HFFc6 (cell line): ENCODE measurements at places on chromosomes 5 and 9.
A peak's percentile ranks its signal among the peaks of the same experiment; 100 is the strongest.

GRCh38 chr9:18923671-18924430 is 109.2 kb downstream of the SAXO1 start:
- no peak for DNase-seq

- no peak for DNase-seq
Observed at GRCh38 chr9:130298662-130299279, 33.2 kb downstream of the HMCN2 start.

DNA sequence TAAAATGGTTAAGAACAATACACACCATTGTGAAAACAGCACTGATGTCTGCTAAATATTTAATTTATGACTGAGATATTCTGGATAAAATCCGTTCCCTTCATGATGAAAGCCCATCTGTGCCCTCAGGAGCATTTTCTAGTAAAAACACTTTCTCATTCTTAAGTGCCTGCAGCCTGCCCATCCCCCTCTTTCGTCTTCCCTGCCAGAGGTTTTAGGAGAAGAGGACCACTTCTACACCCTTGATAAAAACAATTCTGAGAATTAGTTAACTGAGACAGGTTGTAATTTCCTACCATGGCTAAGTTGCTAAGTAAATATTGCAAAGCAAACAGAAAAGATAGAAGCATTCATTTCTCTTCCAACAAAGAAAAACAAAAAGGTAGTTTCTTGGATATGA is 272.6 kb downstream of the ATPSCKMT start:
- DNase-seq: no peak

DNA sequence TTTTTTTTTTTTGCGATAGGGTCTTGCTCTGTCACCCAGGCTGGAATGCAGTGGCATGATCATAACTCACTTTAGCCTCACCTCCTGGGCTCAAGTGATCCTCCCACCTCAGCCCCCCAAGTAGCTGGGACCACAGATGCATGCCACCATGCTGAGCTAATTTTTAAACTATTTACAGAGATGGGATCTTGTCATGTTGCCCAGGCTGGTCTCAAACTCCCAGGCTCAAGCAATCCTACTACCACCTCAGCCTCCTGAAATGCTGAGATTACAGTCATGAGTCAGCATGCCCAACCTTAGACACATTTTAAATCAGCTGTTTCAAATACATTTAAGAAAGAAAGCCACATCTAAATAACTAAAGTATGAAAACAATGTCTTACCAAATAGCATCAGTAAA is 439.0 kb downstream of the EBF1 start:
- DNase-seq: no peak

DNA sequence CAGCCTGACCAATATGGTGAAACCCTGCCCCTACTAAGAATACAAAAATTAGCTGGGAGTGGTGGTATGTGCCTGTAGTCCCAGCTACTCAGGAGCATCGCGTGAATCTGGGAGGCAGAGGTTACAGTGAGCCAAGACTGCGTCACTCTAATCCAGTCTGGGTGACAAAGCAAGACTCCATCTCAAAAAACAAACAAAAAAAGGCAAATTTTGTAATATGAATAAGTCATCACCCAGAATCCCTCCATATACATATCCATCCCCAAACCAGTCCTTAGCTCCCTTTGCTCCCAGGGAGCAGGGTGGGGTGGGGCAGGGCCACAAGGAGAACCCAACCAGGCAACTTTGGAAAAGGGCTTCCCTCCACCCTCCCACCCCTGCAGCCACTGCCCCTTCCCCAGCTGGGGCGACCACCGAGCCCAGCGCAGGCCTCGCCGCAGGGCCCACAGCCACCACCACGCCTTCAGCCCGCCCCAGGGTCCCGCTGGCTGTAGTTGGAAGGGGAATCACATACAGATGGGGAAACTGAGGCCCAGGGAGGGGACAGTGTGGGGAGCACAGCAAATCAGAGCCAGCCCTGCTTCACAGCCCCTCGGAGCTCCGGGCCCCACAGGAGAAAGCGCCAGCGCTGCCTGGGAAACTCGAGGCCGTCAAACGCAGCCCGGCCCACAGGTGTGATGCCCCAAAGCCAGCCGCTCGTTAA is 7.8 kb downstream of the NOTCH1 start:
- DNase-seq: no peak

DNA sequence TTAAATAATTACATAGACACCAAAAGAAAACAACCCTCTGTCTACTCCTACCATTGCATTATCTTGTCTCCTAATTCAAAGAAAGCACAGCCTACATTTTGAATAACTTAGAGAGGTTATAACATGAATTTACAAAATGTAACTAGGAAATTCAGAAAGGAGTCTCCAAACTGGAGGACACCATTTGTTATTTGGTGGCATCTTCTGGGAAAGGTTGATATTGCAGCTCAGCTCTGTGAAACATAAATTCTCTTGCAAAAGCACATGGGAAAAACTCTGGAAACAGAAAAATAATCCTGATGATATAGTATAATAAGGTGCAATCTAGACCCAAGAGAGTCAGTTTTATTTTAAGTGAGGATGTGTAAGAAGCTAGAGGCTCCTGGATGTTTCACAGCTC is 215.3 kb downstream of the MLLT3 start:
- no peak for DNase-seq

DNA sequence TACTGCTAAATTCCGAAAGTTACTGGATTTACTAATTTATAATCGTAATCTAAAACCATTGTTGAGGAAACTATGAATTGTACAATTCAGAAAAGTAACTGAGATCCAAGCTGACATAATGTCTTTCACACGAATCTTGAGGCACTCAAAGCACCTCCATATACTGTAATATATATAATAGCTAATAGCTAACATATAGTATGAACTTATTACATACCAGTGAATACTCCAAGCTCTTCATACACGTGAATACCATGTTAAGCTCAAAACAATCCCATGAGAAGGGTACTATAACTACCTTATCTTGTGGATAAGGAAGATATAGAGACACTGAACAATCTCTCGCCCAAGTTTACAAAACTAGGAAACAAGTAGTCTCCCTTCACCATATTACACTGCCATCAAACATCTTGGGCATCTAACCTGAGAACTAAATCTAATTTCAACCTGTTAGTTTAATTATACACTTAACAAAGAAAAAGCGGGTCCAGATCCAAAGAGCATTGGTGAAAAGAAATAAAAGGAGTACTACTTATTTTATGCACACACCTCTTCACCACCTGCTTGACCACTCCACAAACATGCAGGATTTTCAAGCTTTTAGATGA is 1.0 kb downstream of the NUDCD2 start:
- DNase-seq: no peak

DNA sequence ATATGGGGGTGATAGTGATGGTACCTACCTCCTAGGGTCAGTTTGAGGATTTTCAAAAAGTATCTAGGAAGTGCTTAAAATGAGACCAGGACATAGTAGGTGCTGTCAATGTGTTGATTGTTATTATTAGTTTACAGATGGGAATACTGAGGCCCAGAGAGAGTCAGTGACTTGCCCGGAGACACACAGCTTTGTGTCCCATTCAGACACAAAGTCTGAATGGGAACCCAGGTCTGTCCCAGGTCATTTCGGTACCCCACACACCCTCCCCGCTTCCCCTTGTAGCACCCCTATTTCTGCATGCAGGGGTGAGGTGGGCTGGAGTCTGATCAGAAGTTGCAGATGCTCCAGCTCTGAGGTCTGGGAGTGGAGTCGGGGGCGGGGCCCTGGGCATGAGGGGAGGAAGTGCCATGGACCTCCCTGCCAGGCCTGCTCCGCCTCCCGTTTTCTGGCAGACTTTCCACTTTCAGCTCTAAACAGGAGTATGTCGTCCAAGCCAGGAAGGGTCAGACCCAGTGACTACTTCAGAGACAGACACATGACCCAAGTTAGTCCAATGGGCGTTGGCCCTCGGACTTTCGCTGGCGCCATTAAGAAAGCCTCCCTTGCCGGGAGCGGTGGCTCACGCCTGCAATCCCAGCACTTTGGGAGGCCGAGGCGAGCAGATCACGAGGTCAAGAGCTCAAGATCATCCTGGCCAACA is 3.2 kb upstream of the DBN1 start:
- peak; percentile 55 for DNase-seq

DNA sequence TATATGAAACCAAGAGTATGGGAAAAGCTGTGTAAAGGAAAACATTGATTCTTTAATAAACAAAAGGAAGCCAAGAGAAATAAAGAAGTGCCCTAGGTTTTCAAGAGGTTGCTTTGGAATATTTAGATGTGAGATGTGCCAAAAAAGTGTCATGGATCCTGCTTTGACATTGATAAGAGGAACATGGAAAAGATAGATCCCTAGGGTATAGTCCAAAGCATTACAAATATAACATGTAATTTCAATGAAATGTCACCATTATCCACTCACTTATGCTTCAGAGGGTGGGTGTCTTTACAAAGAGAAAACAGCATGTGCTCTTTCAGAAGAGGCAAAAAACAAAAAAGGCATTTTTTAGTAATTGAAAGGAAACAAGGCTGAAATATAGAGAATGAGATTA is 1196.7 kb downstream of the EFNA5 start:
- DNase-seq: no peak

DNA sequence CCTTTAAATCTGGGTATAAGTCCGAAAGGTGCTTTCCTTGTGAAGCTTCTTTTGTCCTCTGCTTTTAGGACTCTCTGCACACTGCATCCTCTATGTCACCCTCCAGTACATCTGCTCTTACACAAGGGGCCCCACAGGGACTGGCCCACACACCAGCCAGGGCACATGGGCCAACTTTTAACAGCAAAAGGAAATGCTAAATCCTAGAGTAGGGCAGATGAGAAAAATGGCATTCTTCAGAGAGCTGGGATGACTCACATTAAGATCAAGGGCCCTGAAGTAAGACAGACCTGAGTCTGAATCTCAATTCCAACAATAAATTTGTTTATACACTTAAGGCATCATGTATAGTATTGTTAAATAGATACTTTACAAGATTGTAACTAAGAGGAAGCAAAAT is 40.3 kb upstream of the CDKN2B start:
- no peak for DNase-seq

DNA sequence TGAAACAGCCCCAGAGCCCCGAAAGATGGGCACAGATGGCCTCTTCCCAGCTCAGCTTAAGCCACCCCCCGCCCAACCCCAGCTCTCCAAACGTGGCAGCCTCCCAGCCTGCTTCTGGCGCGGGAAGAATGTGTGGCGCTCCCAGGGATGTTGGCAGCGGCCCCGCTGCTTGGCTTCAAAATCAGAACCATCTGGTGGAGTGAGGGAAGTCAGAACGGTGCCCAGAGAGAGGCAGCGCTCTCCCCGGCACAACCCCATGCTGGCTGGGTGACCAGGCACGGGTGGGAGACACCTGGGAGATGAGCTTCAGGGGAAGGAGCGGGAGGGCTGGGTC is 72.7 kb upstream of the ORM1 start:
- DNase-seq: peak; percentile 81

- no peak for DNase-seq
Observed at GRCh38 chr5:99000876-99001275, 72.1 kb upstream of the CHD1 start.

DNA sequence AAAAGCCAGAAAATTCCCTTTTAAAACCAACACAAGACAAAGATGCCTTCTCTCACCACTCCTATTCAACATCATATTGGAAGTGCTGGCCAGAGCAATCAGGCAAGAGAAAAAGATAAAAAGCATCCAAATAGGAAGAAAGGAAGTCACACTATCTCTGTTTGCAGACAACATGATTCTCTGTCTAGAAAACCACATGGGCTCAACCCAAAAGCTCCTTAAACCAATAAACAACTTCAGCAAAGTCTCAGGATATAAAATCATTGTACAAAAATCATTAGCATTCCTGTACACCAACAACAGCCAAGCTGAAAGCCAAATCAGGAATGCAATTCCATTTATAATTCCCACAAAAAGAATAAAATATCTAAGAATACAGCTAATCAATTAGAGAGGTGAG is 112.0 kb downstream of the ADAMTSL1 start:
- DNase-seq: no peak

GRCh38 chr5:116787570-116787969 is 212.9 kb upstream of the SEMA6A start:
- DNase-seq: no peak

DNA sequence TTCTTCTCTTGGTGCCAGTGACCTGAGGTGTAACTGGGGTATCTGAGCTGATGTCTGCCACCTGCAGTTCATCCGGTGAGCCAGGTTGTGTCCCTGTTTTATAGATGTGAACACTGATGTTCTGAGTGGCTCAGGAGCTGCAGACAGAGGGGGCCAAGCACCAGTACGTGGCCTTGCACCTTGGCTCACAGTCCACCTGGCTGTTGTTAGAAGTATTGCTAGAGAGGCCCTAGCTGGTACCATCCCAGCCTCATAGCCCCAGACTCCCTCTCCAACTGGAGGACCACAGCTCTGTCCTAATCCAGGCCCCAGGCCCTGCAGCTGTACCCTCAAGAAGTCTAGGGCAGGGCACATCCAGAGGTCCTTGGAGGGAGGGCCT is 16.2 kb downstream of the PHF2 start:
- no peak for DNase-seq

GRCh38 chr9:31996331-31996730 is 388.1 kb upstream of the ACO1 start:
- DNase-seq: no peak

GRCh38 chr5:149639737-149640136 is 58.4 kb downstream of the ARHGEF37 start:
- no peak for DNase-seq

GRCh38 chr5:74079971-74080556 is 454.1 kb downstream of the ARHGEF28 start:
- no peak for DNase-seq

- DNase-seq: no peak
Observed at GRCh38 chr9:25224309-25224708, 453.9 kb downstream of the TUSC1 start.

- DNase-seq: no peak
Observed at GRCh38 chr9:126617003-126617822, 3.5 kb downstream of the LMX1B start.

- DNase-seq: peak; percentile 18
Observed at GRCh38 chr5:142821034-142821732, 51.0 kb downstream of the ARHGAP26 start.

- DNase-seq: no peak
Observed at GRCh38 chr5:107666051-107666655, 4.6 kb downstream of the EFNA5 start.

DNA sequence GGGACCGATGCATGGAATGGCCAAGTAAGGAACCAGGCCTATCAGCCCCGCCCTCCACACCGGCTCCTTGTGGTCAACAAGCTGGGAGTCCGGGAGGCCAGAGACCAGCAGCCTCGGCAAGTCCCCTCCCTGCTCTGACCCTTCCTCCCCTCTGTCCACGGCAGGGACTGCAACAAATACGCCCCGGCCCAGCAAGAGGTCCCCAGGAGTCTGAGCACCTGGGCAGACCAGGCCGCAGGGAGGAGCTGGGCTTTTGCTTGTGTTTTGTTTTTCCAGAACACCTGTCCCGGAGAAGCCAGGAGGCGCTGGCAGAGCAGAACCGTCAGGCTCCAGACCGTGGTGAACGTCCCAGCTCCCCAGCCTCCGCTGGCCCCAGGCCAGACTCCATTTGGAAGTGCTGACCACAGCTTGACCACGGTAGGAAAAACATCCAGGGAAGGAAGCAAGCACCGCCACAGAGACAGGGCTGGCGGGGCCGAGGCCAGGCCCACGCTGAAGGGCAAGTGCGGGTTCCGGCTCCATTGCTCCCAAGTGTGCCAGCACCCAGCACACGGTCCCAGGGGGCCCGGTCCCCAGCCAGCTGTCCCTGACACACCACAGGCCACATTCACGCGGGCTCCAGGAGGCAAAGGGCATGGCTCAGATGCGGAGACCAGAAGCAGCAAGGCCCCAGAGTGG is 56.7 kb downstream of the VAV2 start:
- no peak for DNase-seq
